ENCODE measurements at places on chromosomes 12 and 14.

DNA sequence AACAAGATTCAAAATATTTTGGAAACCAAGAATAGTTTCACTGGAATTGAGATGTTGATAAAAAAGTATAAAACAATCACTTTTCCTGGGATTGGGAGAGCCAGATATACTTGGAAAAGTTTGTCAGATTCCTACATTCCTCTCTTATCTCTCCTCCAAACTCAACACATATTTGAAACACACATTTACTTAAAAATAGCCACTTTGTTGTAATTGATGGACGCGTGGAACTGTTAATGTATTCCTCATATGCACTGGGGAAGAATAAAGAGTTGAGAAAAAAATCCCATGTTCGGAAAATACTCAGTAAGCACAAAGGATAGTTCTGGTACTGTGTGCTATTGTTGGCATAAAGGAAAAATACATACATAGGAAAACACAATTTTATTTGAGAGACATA, 195.6 kb upstream of the FLRT2 start:
- no peak for DNase-seq

- DNase-seq = no peak
These were observed 18.3 kb downstream of the NINJ2 start for GRCh38 chr12:644818-645552.

GRCh38 chr14:61927060-61927459, 164.8 kb downstream of the SNAPC1 start:
- DNase-seq = no peak

GRCh38 chr12:18139989-18140596, 50.1 kb upstream of the RERGL start:
- no peak for DNase-seq

Data from iPS DF 19.7 (cell line).